ENCODE measurements at places on chromosomes 4 and X.

GRCh38 chrX:131901546-131901945 lies 121.6 kb upstream of the STK26 start:
- no peak for DNase-seq

DNA sequence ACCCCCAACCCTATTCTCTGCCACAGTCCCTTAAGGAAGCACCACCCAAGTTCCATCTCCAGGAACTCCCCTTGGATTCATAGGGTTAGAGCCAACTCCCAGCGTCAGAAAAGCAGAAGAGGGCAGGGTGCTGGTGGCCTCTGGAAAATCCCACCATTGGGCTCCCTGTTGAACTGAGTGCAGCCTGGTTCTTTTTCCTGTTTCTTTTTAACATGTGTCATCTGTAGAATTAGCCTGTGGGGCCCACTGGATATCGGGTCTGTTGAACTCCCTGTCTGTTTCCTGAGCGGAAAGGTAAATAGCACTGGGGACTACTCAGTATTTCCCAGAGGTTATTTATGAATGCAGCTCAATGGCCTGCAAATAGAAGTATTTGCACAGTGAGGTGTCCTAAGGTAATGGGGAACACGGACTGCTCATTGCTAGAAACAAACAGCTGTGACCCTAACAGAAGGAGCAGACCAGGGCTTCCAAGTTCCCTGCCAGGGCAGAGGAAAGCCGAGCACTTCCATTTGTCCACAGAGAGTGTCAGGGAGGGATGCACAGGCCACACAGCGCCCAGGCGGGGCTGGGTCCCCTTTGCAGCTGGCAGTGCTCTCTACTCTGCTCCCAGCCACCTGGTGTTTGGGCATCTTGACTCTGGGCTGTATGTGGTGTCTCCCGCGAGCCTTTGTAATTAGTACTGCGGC lies 102.6 kb downstream of the FHDC1 start:
- no peak for DNase-seq

DNA sequence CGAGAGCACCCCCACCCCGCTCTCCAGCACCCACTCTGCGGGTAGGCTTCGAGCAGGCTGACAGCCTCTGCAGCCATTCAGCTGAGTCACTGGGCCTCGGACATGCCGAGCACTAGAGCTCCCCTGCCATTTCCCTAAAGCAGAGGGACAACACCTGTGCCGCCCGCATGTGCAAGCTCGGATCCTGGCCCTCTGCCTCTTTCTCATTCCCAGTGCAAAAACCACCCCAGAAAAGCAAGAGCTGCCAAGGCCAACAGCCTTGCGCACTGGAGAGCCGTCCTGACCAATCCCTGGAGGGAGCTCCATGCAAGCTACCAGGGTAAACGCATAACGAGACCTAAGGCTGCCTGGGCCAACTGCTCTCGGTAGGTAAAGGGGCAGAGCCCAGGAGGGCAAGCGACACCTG lies 5.3 kb downstream of the HCFC1 start:
- no peak for DNase-seq

DNA sequence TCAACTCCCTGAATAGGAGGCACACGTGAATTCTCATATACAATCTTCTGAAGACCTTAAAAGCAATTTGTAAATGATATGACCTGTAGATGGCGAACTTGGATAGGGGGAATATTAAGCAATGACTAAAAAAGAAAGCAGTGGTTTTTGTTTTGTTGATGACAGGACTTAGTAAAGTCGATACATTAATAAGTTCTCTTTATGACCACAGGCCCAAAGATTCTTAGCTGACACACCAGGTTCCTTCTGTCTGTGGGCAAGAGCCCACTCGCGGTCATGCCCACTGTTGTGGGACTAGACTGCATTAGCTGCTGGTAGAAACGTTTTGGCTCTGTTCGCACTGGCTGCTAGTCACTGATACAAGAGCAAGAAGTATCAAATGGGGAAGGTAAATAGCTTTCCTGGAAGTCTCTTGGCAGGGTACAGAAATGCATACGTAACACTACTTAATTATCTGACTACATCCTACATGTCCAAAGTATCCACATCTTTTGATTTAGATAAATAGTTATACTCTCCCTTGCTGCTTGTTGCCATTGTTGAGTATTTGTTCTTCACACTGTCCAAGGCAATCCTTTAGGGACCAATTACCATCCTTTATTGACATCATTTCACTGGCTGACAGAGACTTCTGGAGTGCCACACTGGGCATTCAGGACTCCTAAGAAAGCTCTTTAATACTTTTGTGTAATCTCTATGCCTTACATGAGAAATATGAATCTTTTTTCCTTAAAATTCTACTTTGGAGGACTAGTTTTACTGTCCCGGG lies 31.0 kb downstream of the ALPK1 start:
- DNase-seq: no peak

- no peak for DNase-seq
Measured at GRCh38 chr4:7890635-7891393, 48.8 kb downstream of the AFAP1 start.

All from hematopoietic multipotent progenitor cell treated with erythropoietin and hydrocortisone succinate and interleukin-3 and kit ligand, for 17 days (in vitro differentiated cells).